Naive thymus-derived CD4-positive, alpha-beta T cell (primary cell): ENCODE measurements at places on chromosomes 1 and 21. TPM values are rescaled to one million over a fixed set of nuclear protein-coding genes. Genes with fewer than 3 reads are reported as not detected.

DNA sequence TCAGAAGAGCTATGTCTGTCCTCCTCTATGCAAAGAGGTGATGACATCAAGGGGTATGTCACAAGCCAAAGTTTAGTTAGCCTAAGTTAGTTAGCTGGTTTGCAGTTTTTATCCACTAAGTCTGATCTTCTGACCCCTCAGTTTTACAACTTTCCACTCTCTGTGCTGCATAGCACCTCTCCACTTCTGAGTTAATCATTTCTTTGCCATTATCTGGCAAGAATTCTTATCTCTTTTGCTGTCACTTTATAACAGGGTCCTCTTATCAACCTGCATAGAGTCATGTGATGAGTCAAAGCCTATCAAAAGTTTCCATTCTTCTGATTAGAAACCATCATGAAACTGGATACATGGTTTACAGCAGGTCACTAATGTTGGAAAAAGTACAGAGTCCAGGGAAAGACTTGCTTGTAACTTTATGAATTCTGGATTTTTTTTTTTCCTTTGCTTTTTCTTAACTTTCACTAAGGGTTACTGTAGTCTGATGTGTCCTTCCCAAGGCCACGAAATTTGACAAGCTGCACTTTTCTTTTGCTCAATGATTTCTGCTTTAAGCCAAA is at the start of gene NR5A2:
NR5A2 (plus strand) TSS at position 447 of the 560 bp plus-strand sequence. CDS start 138 bp downstream, outside the sequence.
- H3K27me3 ChIP-seq: peaks cover 3% of the 10 kb centered on the region
- no peaks in the 10 kb centered on the region for H3K36me3 ChIP-seq
- no peak within 1 kb of the TSS for H3K27ac ChIP-seq

- no peak overlapping the region for H3K27ac ChIP-seq
- H3K36me3 ChIP-seq: no peaks in the 10 kb centered on the region
- no peaks in the 10 kb centered on the region for H3K4me1 ChIP-seq
- no peak for DNase-seq
- H3K4me3 ChIP-seq: no peak overlapping the region
- H3K27me3 ChIP-seq: peaks cover 7% of the 10 kb centered on the region
Observed at GRCh38 chr1:87196110-87196827, 132.4 kb upstream of the LMO4 start.

DNA sequence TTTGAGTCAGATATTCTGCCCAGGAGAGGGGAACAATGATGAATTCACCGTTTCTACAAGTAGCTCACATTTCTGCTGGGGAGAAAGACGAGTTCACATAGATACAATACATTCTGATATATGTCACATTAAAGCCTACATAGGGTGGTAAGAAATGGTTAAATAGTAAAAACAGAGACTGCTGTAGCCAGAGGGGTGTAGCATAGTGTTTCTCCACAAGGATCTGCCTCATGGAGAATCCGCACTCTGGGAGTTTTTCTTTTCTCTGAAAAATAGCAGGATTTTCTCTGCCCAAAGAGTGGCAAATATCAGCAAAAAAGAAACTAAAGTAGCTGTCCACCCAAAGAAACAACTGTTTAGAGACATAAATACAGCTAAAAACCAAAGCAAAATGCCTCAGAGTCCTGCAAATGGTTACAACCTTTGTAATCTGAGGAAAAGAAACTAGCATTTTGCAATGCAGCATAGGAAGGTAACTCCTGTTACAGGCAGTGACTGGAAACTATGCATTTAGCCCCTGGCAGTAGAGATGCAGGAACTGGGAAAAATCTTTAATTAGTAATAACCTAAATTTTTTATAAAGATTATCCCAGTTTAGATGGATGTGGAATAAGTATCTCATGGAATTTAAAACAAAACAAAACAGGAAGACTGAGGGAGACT is 1126.7 kb upstream of the ADGRL2 start:
- H3K27ac ChIP-seq: no peak overlapping the region
- no peak overlapping the region for H3K4me3 ChIP-seq
- no peaks in the 10 kb centered on the region for H3K4me1 ChIP-seq
- no peaks in the 10 kb centered on the region for H3K27me3 ChIP-seq
- DNase-seq: no peak
- H3K36me3 ChIP-seq: no peaks in the 10 kb centered on the region

- H3K27me3 ChIP-seq: no peaks in the 10 kb centered on the region
- DNase-seq: no peak
- no peaks in the 10 kb centered on the region for H3K36me3 ChIP-seq
- no peak overlapping the region for H3K27ac ChIP-seq
- H3K4me1 ChIP-seq: no peaks in the 10 kb centered on the region
- H3K4me3 ChIP-seq: no peak overlapping the region
Observed at GRCh38 chr1:207034998-207035397, 2.4 kb upstream of the C1orf116 start.

GRCh38 chr21:15363921-15364320 is 299.1 kb upstream of the NRIP1 start:
- no peaks in the 10 kb centered on the region for H3K27me3 ChIP-seq
- H3K4me3 ChIP-seq: no peak overlapping the region
- H3K27ac ChIP-seq: no peak overlapping the region
- no peaks in the 10 kb centered on the region for H3K4me1 ChIP-seq
- no peak for DNase-seq

Gene VWA1
- total RNA-seq: not detected

Gene CFAP141
- total RNA-seq: not detected

- no peak overlapping the region for H3K27ac ChIP-seq
- H3K27me3 ChIP-seq: no peaks in the 10 kb centered on the region
- DNase-seq: no peak
- no peaks in the 10 kb centered on the region for H3K4me1 ChIP-seq
- no peak overlapping the region for H3K4me3 ChIP-seq
Observed at GRCh38 chr1:90048043-90048442, 53.1 kb downstream of the ZNF326 start.
